Stimulated activated CD8-positive, alpha-beta memory T cell treated with anti-CD3 and anti-CD28 coated beads, Interleukin-7, amount 100 ng/mL, for 1 hour (primary cell): ENCODE measurements at places on chromosomes 11 and 22.

GRCh38 chr11:24781288-24781687 is 284.4 kb downstream of the LUZP2 start:
- no peak for DNase-seq

DNA sequence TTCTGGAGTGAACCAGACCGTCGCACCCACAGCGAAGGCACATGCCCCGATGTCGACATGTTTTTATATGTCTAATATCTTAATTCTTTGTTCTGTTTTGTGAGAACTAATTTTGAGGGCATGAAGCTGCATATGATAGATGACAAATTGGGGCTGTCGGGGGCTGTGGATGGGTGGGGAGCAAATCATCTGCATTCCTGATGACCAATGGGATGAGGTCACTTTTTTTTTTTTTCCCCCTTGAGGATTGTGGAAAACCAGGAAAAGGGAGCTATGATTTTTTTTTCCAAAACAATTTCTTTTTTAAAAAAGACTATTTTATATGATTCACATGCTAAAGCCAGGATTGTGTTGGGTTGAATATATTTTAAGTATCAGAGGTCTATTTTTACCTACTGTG is 49.2 kb upstream of the OR4B1 start:
- DNase-seq, result no peak

GRCh38 chr11:94028436-94028835 is 7.3 kb downstream of the HEPHL1 start:
- no peak for DNase-seq

- DNase-seq, result no peak
Observed at GRCh38 chr22:39110631-39111561, 13.9 kb downstream of the APOBEC3H start.

DNA sequence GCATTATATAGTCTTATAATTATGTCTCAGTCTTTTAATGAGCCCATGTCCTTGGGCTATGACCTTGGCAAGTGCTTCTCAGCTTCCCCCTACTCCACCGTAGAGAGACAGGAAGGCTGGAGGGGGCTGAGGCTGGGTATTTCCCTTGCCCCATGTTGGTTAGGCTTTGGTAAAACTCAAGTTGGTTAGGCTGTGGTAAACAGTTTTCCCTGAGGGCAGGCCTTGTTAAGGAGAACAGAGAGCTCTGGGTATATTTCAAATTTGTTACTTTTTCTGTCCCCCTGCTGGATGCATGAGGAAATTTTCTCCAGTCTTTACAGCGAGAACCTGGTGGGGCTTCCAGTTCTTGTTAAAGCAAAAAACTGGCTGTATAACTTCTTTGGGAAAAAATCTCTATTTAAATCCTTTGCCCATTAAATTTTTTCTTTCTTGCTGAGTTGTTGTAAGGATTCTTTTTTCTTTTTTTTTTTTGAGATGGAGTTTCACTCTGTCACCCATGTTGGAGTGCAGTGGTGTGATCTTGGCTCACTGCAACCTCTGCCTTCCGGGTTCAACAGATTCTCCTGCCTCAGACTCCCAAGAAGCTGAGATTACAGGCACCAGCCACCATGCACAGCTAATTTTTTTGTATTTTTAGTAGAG is 12.2 kb upstream of the DCHS1 start:
- DNase-seq, result no peak

- DNase-seq, result no peak
Observed at GRCh38 chr11:64067230-64067993, 31.7 kb downstream of the FLRT1 start.

DNA sequence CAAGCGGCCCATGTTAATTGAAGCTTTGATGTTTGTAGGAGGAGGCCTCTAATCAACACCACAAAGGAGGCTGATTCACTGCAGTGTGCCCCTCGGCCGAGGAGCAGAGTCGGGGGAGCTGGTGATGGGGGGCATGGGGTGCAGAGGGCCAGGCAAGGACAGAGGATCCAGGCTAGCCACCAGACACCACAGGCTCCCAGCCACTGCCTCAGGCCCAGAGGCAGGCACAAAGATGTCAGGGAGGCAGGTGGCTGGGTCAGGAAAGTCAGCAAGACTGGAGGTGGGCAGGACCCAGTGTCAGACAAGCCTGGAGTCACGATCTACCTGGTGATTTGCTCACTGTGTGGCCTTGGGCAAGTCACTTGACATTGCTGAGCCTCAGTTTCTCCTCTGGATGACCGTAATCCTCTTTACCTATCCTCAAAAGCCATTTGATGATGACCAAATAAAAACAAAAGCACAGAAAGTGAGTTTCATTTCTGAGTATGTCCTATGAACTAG is 121.0 kb downstream of the BUD13 start:
- DNase-seq, result no peak

- no peak for DNase-seq
Observed at GRCh38 chr11:71951741-71952310, 23.0 kb downstream of the RNF121 start.

DNA sequence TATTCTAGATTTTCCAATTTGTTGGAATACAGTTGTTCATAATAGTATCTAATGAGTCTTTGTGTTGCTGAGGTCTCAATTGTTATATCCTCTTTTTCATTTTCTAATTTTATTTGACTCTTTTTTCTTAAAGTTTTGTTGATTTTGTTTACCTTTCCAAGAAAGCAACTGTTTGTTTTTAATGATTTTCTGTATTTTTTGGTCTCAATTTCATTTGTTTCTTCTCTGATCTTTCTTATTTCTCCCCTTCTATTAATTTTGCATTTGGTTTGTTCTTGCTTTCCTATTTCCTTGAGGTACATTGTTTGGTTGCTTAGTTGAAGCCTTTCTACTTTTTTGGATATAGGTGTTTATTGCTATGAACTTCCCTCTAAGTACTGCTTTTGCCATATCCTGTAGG is 5.2 kb upstream of the OR52A1 start:
- DNase-seq, result no peak
